ENCODE measurements at places on chromosomes 7 and 10. TPM values are rescaled to one million over a fixed set of nuclear protein-coding genes. Genes with fewer than 3 reads are reported as not detected.
A peak's percentile ranks its signal among the peaks of the same experiment; 100 is the strongest.

- peak; percentile 70 for DNase-seq
These were observed 225.6 kb upstream of the IGFBP3 start for GRCh38 chr7:46146454-46147255.

GRCh38 chr7:139753693-139754111, 24.1 kb downstream of the HIPK2 start:
- no peak for DNase-seq

DNA sequence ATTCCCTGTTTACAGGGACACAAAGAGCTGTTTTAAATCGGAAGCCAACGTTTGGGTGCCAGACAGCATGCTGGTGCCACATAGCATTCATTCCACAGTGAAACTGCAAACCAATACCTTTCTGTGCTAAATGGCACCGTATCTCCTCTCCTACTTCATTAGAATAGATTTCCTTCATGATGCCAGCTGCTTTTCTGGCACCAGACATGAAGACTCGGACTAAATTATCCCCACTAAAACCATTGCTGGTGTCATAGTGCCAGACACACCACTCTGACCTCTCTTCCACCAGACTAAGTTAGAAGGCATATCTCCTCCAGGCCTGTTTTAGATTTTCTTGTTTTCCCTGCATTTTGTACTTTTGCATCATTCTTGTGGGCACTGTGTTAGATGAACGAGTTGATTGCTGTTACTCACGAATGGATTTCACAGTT, 155.1 kb downstream of the ETV1 start:
- DNase-seq = no peak

DNA sequence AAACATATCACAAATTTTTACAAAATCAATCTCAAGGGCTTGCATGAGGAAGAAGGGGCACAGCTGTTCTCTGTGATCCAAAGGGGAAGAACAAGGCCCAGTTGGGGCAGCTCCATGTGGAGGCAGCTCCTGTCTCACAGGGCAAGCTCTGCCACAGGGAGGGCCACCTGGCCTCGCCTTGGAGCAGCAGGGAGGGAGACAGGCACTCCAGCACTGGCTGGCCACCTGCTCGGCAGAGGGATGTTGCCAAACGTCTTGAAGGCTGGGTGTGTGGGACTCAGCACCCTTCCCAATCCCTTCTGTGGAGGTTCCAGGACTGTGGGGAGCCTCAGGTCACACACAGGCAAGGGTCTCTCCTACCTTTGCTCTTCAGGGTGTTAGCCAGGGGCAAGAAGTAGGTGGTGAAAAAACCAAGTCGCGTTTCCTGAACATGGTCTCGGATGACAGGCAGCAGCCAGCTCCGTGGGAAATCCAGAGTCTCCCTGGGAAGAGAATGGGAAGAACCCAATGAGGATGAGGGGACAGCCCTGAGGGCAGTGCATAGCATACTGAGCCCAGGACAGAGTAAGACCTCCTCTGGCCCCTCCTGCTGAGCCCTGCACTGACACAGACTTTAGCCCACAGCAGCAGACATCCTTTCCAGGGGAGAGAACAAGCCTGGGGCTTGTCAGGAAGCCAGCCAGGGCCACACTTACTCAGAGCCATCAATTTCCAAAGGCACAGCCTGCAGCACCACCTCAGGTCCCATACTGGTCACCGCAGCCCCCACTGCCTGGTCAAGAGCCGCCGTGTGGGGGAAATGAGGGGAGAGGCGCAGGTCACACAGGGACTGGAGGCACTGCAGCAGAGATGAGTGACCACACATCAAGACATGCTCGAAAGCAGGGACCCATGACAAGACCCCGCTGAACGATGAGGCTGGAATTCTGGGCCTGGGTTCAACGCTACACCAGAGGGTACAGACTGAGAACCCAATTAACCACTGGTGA, 21.9 kb downstream of the RRP12 start:
- DNase-seq = no peak

DNA sequence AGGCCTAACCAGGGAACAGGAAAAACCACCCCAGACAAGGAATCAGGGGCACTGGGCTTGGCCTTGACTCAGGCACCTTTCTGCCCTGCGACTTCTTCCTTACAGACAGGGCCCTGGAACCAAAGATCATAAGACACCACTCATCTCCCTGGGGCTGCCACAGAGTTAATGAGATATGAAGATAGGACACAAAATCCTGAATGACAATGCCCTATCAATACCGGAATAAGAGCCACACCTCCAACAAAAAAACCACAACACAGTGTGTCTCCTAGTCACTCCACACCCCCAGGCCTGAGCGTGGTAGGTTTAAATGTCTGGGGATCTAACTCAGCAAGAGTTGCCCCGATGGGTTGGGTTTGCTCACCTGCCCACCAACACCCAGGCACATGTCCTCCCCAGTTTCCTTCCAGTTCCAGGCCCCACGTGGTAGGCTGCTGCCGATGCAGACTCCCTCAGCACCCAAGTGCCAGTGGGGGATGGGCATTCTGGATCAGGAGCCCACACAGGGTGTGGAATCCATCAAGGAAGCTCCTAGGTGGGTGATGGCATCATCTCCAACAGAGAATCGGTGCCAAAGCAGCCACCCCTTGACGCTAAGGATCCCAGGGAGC, 3.9 kb downstream of the DLG5 start:
- no peak for DNase-seq

- no peak for DNase-seq
These were observed 719.5 kb downstream of the KCNMA1 start for GRCh38 chr10:76918106-76918505.

GRCh38 chr10:12423896-12424295, 74.5 kb downstream of the CAMK1D start:
- DNase-seq = no peak

DNA sequence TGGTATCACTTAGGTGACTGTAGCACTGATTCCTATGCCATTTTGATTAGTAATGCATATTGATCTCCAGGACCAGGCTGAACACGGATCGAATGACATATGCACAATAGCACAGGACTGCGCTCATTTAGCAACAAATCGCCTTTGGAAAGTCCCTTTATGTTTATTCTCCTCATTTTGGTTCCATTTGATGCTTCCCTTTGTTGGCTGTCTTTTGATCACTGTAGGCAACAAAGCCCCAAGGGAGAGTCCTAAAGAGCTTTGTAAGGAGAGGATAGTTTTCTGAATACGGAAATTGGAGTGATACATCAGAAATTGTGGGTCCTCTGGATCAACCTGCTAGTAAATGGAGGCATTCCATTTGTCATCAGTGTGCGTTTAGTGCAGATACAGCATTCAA, 1111.4 kb downstream of the SORCS1 start:
- no peak for DNase-seq

DNA sequence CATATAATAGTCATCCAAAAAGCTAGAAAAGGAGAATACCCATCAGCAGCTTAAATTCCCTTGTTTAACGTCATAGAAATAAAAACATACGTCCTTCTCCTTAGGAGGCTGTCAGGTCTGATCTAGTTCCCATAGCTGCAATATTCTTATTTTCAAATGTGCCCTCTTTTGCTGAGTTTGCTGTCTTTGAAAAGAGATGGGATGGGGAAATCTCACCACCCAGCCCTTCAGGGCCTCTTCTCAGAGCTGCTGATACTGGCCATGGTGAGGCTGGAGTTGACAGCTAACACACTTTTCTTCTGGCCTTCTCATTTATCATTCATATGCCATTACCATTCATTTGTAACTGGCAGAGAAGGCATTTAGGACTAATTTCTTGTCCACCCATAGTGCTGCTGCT, 5.1 kb upstream of the PCGF5 start:
- DNase-seq = no peak

DNA sequence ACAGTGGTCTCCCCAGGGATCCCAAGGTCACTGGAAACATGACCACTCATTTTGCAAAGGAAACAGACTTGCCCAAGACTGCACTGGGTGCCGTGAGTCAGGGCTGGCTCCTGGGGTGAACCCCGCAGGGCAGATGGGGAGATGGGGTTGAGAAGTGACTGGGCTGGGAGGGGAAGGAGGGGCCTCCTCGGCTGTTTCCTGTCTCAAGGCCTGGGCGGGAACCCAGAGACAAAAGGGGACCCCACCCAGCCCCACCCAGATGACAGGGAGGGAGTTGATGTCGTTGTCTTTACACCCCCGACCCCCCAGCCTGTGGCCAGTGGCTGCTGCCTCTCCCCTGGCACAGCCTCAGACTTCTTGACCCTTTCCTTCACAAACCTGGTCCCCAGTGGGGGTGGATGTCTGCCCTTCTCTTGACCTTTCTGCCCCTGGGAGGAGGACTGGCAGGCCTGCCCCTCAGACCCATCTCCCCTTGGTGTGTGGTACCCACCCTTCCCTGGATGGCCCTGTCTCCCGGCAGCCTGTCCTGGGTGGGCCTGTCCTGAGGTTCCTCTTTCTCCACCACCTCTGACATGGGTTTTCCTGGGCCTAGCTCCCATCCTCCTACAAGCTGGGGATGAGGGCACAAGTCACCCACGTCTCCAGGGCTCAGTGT, 1.4 kb downstream of the MYO1G start:
- DNase-seq = no peak

Gene MRLN
- polyA plus RNA-seq = not detected

DNA sequence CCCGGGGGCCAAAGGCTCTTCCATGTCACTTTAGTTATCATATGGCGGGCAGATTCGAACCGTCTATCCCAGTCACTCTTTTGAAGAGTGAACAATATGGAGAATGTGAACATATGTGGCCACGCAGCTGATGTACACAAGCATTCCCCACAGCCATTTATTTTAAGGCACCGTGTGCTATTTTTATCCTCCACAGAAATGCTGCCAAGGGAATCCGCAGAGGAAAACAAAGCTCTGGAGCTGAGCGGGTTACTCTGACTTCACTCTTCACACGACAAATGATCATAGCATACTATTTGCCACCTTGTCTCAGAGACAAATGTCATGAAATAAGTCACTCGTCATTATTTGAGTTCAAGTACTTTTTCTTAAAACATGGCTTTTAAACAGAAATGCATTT, 100.3 kb downstream of the CTBP2 start:
- no peak for DNase-seq

- peak; percentile 88 for DNase-seq
These were observed 10.3 kb upstream of the ANKRD1 start for GRCh38 chr10:90930971-90931871.

GRCh38 chr10:60906411-60906810, 37.6 kb downstream of the RHOBTB1 start:
- no peak for DNase-seq

DNA sequence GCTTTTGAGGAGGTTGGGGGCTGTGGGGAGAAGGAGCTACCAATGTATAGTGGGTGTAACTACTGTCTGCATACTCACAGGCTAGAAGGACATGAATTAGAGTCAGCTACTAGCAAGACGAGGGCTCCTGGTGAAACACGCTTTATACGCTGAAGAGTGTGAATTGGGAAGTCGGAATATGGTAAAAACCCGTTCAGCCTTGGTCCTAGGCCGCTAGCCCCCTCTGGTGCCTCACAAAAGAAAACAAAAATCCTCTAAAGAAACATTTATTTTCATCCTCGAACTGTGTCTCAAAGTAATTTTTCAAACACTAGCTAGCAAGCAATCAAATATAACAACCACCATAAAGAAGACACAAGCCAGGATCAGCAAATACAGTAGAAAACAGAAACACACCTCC, 338.1 kb upstream of the SEMA3C start:
- no peak for DNase-seq

DNA sequence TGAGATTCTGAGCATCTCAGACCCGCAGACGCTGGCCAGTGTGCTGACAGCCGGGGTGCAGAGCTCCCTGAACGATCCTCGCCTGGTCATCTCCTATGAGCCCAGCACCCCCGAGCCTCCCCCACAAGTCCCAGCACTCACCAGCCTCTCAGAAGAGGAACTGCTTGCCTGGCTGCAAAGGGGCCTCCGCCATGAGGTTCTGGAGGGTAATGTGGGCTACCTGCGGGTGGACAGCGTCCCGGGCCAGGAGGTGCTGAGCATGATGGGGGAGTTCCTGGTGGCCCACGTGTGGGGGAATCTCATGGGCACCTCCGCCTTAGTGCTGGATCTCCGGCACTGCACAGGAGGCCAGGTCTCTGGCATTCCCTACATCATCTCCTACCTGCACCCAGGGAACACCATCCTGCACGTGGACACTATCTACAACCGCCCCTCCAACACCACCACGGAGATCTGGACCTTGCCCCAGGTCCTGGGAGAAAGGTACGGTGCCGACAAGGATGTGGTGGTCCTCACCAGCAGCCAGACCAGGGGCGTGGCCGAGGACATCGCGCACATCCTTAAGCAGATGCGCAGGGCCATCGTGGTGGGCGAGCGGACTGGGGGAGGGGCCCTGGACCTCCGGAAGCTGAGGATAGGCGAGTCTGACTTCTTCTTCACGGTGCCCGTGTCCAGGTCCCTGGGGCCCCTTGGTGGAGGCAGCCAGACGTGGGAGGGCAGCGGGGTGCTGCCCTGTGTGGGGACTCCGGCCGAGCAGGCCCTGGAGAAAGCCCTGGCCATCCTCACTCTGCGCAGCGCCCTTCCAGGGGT, 703 bp downstream of the RBP3 start:
- no peak for DNase-seq

Gene CYP3A5
- not detected for polyA plus RNA-seq

Gene CHRM2
- 27.0 TPM for polyA plus RNA-seq

DNA sequence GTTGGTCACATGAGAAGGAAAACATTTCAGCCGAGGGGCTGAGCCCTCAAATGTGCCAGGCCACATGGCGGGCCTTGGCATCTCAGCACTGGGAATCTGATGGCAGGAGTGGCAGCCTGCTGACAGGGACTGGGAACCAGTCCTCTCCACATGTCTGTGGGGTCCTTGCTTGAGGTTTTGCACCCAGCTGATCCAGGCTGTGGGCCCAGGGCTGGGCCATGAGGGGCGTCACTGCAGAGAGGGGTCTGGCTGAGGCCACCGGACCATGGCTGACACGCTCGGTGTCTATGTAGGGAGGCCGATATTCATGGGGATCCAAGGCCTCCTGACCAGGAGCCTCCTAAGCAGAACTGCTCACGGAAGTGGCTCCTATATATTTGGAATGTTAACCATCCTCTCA, 31.0 kb upstream of the PWWP2B start:
- DNase-seq = no peak

Gene CDHR1
- polyA plus RNA-seq = not detected

DNA sequence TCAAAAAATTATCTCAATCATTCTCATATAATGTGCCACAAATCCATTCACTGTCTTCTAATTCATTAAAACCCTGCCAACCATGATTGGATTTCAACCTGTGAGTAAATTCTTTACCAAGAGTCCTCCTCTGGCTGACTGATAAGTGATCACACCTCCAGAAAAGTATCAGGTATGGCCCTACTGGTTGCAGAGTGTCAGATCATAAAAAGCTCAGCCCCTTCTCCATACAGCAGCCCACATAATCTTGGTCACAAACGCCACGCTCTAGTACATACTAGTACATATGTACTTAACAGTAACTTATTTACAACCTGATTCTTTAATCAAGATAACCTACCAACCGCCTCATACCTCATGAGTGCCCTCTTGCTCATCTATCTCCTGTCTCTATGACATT, 26.1 kb downstream of the UBE2H start:
- no peak for DNase-seq

Gene SLC26A5
- polyA plus RNA-seq = not detected

DNA sequence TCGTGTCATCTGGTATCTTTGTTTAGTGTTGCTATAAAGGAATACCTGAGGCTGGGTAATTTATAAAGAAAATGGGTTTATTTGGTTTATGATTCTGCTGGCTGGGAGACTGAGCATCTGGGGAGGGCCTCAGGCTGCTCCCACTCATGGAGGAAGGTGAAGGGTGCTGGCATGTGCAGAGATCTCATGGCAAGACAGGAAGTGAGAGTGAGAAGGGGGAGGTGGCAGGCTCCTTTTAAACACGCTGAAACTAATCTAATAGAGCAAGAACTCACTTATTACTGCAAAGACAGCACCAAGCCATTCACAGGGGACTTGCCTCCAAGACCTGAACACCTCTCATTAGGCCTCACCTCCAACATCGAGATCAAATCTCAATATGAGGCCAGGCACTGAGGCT, 11.3 kb downstream of the OIT3 start:
- DNase-seq = no peak

Measured in BJ (cell line).